ENCODE measurements at places on chromosomes 7 and 10. TPM values are rescaled to one million over a fixed set of nuclear protein-coding genes. Genes with fewer than 3 reads are reported as not detected.

PALD1 gene
- 7.8 TPM for total RNA-seq

HTR7 gene
- total RNA-seq: 6.4 TPM

COX15 gene
- total RNA-seq: 20.6 TPM

OR9A2 gene
- not detected for total RNA-seq

ADARB2 gene
- total RNA-seq: not detected

EGR2 gene
- 0.56 TPM for total RNA-seq

MRLN gene
- total RNA-seq: not detected

CHRM2 gene
- total RNA-seq: not detected

ATG9B gene
- total RNA-seq: not detected

MSMB gene
- total RNA-seq: not detected

ANKRD22 gene
- not detected for total RNA-seq

ADAM12 gene
- total RNA-seq: 15.8 TPM

GPC2 gene
- total RNA-seq: not detected

HTR5A gene
- total RNA-seq: not detected

SPDYE16 gene
- not detected for total RNA-seq

ZNF248 gene
- total RNA-seq: 3.7 TPM

GALNT17 gene
- 0.03 TPM for total RNA-seq

OR2A42 gene
- not detected for total RNA-seq

GSAP gene
- total RNA-seq: 0.74 TPM

PRF1 gene
- not detected for total RNA-seq

STMP1 gene
- total RNA-seq: 15.0 TPM

FOXI2 gene
- total RNA-seq: not detected

DNA sequence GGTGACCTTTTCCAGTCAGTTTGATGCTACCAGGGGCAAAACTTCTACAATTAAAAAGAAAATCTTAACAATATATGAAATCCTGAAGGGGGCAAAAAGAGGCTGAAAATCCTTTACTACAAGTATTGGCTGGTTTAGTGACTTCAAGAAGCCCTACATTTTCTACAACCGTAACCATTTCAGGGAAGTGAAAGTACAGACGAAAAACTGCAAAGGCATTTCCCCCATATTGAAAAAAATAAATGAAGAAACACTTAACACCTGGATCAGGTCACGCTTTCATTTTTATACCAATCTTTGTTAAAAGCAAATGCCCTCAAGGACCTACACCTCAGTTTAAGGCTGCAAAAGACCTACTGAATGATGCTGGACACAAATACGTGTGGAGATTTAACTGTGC is 38.6 kb downstream of the IL6 start:
- DNase-seq: no peak

- DNase-seq: no peak
Measured at GRCh38 chr10:6589287-6590094, 9.4 kb upstream of the PRKCQ start.

- no peak for DNase-seq
Measured at GRCh38 chr7:17247357-17247756, 51.1 kb upstream of the AHR start.

DNA sequence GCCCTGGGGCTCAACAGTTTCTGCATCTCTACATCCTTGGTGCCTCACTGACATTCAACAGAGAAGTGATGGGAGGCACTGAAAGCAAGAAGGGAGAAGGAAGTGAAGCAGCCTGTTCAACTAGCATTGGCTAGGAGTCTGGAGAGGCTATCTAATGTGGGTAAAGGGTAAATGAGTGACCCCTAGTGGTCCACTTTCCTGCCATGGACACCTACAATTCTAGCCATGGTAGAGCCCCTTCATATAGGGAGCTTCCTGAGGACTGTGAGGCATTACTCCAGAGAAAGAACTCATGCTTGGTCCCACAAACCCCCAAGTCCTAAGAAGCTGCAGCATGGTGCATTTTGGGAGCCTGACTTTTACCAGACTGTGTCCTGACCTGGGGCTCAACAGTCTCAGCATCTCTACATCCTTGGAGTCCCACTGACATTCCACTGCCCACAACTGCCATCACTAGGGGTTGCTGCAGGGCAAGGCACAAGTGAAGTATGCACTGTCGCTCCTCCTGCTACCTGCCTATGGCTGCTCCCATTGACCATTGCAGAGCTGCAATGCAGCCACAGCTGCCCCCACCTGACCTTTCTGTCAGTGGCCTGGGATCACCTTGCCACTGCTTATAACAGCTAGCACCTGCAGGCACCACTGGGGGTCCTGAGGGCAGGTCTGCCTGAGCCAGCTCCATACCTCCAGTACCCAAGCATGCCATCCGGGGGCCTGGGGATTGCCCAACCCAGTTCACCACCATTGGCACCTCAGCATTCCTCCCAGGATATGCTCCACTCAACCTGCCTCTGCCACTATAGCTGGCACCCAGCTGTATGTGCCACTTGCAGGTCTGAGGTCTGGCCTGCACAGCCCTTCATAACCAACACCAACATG is 44.1 kb upstream of the CDK6 start:
- no peak for DNase-seq

- no peak for DNase-seq
Measured at GRCh38 chr10:107618504-107618994, 454.0 kb upstream of the SORCS1 start.

GRCh38 chr10:62058476-62058875 is 157.0 kb downstream of the ARID5B start:
- DNase-seq: no peak

DNA sequence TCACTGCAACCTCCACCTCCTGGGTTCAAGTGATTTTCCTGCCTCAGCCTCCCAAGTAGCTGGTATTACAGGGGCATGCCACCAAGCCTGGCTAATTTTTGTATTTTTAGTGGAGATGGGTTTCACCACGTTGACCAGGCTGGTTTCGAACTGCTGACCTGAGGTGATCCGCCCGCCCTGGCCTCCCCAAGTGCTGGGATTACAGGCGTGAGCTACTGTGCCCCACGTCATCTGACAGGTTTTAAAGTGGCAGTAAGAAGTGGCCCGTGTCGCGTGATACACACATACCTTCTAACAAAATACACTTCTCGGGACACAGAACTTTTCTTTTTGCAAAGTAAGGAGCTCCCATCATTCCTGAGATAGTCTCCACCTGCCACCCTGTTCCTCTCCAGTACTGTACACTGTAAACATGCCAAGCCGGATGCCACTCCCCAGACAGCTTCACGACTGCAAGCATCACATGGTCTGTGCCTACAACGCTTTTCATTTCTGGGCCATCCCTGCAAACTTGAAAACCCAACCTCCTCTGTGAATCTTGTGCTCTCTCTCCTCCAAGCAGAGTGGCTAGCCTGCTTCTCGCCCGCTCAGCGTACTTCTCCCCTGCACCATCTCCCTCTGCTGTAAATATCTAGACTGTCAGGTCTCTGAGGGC is 256.3 kb upstream of the KLF14 start:
- no peak for DNase-seq

DNA sequence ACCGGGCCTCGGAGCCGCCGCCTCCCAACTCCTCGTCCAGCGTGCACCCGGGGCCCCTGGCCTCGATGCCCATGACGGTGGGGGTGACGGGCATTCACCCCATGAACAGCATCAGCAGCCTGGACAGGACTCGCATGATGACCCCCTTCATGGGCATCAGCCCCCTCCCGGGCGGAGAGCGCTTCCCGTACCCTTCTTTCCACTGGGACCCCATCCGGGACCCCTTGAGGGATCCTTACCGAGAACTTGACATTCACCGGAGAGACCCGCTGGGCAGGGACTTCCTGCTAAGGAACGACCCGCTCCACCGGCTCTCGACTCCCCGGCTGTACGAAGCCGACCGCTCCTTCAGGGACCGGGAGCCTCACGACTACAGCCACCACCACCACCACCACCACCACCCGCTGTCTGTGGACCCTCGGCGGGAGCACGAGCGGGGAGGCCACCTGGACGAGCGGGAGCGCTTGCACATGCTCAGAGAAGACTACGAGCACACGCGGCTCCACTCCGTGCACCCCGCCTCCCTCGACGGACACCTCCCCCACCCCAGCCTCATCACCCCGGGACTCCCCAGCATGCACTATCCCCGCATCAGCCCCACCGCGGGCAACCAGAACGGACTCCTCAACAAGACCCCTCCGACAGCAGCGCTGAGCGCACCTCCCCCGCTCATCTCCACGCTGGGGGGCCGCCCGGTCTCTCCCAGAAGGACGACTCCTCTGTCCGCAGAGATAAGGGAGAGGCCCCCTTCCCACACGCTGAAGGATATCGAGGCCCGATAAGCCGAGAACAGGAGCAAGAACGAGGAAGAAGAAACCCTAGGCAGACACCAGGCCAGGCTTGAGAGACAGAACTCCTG is 341.5 kb upstream of the GALNT17 start:
- no peak for DNase-seq

DNA sequence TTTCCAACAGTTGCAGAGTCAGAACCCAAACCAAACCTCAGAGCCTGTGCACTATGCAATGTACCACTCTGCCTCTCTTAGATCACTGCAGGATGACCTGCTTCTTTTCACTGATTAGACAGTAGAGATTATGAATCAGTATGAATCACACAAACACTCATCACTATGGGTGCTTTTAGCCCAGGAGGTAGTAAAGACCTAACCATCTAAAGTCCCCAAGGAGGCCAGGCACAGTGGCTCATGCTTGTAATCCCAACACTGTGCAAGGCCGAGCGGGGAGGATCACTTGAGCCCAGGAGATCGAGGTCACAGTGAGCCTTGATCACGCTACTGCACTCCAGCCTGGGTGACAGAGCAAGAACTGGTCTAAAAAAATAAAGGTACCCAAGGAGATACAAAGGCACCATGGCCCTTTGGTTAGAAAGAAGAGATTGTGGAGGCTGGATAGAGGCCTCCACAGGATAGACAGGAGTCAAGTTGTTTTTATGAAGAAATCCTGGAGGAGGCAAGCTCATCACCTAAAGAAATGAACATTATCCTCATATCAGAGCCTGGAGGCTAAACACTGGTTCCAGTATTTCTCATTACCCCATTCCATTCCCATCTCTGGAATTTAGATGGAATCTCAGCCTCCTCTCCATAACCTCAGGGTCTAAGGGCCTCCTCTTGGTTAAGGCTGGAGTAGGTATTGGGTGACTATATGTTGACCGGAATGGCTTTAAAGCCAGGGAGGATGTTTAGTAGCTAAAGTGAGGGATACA is 12.9 kb downstream of the SEC31B start:
- no peak for DNase-seq

GRCh38 chr10:26593896-26594295 is 103.6 kb upstream of the PDSS1 start:
- DNase-seq: no peak

DNA sequence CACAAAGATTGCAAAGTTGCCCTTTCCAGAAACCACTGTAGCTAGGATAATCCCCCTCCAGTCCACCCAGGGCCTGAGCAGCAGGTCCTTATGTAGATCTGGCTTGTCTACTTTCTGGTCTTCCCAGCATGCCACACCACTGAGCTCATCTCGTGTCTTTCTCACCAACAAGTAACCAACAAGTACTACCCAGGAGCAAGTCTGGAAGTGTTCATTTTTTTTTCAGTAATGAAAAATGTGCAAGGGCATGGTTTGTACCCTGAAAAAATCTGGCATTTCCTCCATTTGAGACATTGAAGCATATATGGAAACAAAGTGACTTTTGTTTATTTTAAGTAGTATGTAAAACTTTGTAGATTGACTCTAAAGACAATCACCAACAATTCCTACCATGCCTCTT is 120.8 kb downstream of the INHBA start:
- no peak for DNase-seq

DNA sequence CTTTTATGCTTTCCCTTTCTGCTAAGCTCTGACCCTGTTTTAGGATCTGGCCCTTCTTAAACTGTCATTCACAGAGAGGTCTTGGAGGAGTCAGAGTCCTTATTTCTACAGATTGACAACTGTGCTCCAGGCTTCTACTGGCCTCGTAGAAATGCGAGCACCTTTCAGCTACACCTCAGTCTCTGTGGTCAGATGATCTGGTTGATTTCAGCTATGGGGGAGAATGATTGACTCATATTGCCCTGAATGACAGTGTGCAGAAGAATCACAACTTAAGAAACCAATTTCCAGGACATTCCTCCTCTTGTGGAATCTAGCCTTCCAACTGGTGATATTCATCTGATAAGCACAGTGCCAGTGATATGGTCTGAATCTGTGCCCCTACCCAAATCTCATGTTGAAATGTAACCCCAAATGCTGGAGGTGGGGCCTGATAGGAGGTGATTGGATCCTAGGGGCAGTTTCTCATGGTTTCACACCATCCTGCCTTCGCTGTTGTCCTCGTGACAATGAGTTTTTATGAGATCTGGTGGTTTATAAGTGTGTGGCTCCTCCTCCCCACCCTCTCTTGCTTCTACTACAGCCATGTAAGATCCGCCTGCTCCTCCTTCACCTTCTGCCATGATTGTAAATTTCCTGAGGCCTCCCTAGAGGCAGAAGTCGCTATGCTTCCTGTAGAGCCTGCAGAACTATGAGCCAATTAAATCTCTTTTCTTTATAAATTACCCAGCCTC is 14.0 kb upstream of the CYP3A7 start:
- DNase-seq: no peak

DNA sequence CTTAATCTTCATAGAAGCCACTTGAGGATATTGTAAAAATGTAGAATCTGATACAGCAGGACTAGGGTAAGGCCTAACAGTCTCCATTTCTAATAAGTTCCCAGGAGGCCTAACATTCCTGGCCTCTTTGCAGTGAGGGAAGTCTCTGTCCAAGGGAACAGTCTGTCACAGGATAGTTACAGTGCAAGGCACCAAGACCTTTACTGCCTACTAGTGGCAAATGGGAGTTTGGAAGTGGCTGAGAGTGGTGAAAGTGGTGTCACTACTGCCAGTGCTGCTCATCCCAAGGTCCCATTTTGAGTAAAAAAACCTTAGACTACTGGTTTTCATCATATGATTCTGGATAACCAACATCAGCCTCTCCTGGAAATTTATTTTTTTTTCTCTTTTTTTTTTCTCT is 619.5 kb upstream of the SEMA3D start:
- no peak for DNase-seq

- DNase-seq: peak; percentile 55
Measured at GRCh38 chr7:130887182-130887956, 153.4 kb upstream of the KLF14 start.

GRCh38 chr7:135716677-135717238 is 11.2 kb downstream of the SLC13A4 start:
- DNase-seq: peak; percentile 88

DNA sequence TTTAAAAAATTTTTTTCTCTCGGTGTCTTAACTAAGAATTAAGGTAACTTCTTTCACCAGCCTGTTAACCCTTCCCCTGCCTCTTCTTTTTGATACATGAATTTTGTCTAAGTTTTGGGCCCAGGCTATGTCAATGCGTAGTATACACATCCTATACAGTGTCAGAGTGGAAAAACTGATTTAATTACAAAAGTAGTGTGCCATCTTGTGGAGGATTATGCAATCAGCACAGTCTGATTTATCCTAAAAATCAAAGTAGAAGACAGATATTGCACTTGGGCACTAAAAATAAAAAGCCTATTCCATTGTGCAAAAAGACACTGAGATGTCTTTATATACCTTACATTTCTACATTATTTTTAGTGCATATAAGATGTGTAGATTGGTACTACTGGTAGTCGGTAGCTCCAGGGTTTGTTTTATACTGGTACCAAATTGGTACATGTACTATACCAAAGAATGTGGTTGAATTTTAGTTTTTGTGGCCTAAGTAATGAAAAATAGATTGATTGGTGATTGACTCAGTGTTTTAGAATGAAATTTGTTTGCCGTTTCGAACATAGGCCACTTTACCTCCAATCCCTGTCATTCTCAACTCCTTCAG is 96.6 kb downstream of the MKLN1 start:
- DNase-seq: no peak

Data from MG63 (cell line).